Bronchial smooth muscle cell (primary cell): ENCODE measurements at places on chromosomes 6 and 20. TPM values are rescaled to one million over a fixed set of nuclear protein-coding genes. Genes with fewer than 3 reads are reported as not detected.

Gene PREP
- 14.0 and 16.1 TPM in 2 replicates for total RNA-seq

Gene PGC
- total RNA-seq: not detected in 2 replicates

Gene EPB41L1
- total RNA-seq: 12.0 and 12.4 TPM in 2 replicates

Gene RBM24
- total RNA-seq: 0.16 and 1.4 TPM in 2 replicates

Gene GPR63
- total RNA-seq: 0.16 and 0.34 TPM in 2 replicates

Gene RREB1
- total RNA-seq: 9.3 and 11.8 TPM in 2 replicates

Gene ALDH5A1
- 0.09 and 0.16 TPM in 2 replicates for total RNA-seq

Gene RPS6KA2
- 38.1 and 99.8 TPM in 2 replicates for total RNA-seq

Gene CGA
- total RNA-seq: 0.16 TPM in 1 of 2 replicates, not detected in the other

Gene LPA
- total RNA-seq: not detected in 2 replicates

Gene FRMD1
- total RNA-seq: not detected in 2 replicates

Gene PSORS1C1
- total RNA-seq: 1.4 and 2.8 TPM in 2 replicates

Gene GHRH
- total RNA-seq: not detected in 2 replicates

Gene ETV7
- 0.47 and 1.1 TPM in 2 replicates for total RNA-seq

Gene SYCP2L
- total RNA-seq: under 0.01 TPM in 1 of 2 replicates, not detected in the other

Gene FOXF2
- 31.2 and 38.6 TPM in 2 replicates for total RNA-seq

Gene DEFB116
- not detected in 2 replicates for total RNA-seq

Gene SLC16A10
- total RNA-seq: not detected in 2 replicates

Gene EYS
- total RNA-seq: under 0.01 TPM in 1 of 2 replicates, not detected in the other

Gene KIF6
- total RNA-seq: 0.16 and 0.52 TPM in 2 replicates

Gene OR2J3
- total RNA-seq: not detected in 2 replicates

Gene EPHA7
- total RNA-seq: 0.32 TPM in 1 of 2 replicates, not detected in the other

Gene ENPP1
- total RNA-seq: 5.6 and 11.5 TPM in 2 replicates

Gene SLC17A1
- not detected in 2 replicates for total RNA-seq

Gene HLA-DOB
- 0.32 and 1.5 TPM in 2 replicates for total RNA-seq

Gene ARFGEF3
- under 0.01 TPM in 2 replicates for total RNA-seq

Gene TMEM14C
- 111 and 119 TPM in 2 replicates for total RNA-seq

Gene C2
- 0.86 and 2.0 TPM in 2 replicates for total RNA-seq

Gene PTPRK
- 51.5 and 79.5 TPM in 2 replicates for total RNA-seq

Gene TRIM39
- 6.1 and 6.6 TPM in 2 replicates for total RNA-seq

Gene XKR7
- total RNA-seq: not detected in 2 replicates
